Left lobe of liver (tissue), 2 donors: ENCODE measurements at places on chromosomes 1 and 21. TPM values are rescaled to one million over a fixed set of nuclear protein-coding genes. Genes with fewer than 3 reads are reported as not detected.

ALX3 gene
- not detected for total RNA-seq

GJB3 gene
- 0.08 TPM for total RNA-seq

DNA sequence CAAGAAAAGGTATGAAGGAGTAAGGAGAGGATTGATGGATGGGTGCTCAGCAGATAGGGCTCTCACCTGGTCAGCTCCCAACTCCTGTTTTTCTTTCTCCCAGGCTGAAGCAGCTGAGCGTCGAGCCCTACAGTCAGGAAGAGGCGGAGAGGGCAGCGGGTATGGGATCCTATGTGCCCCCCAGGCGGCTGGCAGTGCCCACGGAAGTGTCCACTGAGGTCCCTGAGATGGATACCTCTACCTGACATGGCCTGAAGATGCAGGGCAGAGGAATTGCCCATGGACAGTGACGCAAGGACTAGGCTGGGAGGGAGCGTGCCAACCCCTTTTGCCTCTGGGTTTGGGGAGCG lies 739 bp downstream of the ZNF593 start:
- DNase-seq: no peak

- no peak for DNase-seq
Measured at GRCh38 chr1:6481820-6482219, 9.6 kb downstream of the PLEKHG5 start.

DNA sequence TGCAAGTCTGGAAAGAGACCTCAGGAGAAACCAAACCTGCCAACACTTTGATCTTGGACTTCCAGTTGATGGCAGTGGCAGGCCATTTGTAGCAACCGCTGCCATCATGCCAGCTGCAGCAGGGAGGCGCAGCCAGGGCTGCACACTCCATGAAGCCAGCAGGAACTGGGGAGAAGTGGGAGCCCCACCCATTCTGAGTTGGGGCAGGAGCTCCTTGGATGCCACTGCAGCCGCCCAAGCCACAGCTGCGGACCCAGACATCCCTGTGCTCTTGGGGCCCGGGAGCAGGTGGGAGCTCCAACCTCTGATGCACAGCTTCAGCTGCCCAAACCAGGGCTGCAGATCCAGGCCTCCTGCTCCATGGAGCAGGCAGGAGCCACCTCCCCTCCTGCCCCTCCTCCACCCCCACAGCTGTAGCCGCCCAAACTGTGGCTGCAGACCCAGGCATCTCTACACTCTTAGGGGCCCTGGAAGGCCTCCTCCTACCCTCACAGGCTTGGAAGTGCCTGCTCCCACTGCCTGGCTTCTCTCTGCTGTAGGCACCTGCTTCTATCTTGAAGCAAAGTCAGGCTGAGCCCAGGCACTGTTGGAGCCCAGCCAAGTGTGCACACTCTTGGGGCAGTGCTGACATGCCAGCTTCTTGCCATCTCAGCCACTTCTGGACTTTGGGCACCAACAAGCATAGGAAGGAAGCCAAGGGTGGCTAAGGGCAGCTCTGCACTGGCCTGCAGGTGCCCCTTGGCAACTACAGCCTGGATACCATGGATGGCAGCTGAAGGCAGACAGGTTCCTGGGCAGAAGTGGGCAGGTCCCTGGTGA lies 20.0 kb upstream of the DISP1 start:
- DNase-seq: peak; percentile 69
